Mucosa of descending colon (tissue), 3 donors: ENCODE measurements at places on chromosomes 11 and 22.

GRCh38 chr22:23384431-23384830 is 195.7 kb downstream of the IGLL1 start:
- DNase-seq: no peak

GRCh38 chr22:49329636-49330035 is 498.0 kb downstream of the BRD1 start:
- no peak for DNase-seq

GRCh38 chr11:45110562-45110961 is 35.9 kb upstream of the PRDM11 start:
- DNase-seq: no peak

- no peak for DNase-seq
Observed at GRCh38 chr11:9030601-9031000, 26.8 kb upstream of the NRIP3 start.

DNA sequence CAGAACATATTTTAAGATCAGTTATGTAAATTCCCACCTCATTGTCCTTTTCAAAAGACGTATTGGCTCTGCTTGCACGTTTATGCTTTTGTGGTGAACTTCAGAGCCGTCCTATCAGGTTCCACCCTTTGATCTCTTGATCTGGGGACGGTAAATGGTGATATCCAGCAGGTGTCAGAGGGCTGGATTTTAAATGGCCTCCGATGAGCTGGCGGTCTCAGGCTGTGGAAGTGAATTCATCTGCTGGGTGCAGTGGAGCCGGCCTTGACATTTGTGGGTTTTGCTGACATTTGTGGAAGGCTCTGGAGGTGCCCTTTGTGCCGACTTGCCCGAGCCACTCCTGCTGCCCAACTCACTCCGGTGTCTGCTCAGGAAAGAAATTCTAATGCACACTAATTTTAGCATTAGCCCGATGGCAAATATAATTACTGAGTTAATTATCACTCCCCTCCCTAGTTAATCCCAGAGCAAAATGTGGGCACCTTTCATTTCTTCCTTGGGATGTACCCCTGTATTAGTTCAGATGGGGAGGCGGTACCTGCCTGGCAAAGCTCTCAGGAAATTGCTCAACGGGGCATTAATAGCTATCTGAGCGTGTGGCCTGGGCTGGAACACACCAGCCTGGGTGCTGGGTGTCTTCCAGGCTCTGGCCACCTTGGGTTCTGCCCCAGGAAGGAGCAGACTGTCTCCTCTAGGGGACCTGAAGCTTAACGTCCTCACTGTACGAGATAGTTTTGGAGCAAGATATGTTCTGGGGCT is 9.1 kb downstream of the LRP5 start:
- no peak for DNase-seq

- no peak for DNase-seq
Observed at GRCh38 chr11:71470946-71471345, 17.9 kb downstream of the NADSYN1 start.

GRCh38 chr11:99571094-99571493 is 550.3 kb downstream of the CNTN5 start:
- DNase-seq: no peak

GRCh38 chr22:28791841-28792490 is 8.4 kb downstream of the XBP1 start:
- no peak for DNase-seq
